ENCODE measurements at places on chromosomes 16 and 17. TPM values are rescaled to one million over a fixed set of nuclear protein-coding genes. Genes with fewer than 3 reads are reported as not detected.

NLRC3 gene
- 3.7 TPM for polyA plus RNA-seq

DNA sequence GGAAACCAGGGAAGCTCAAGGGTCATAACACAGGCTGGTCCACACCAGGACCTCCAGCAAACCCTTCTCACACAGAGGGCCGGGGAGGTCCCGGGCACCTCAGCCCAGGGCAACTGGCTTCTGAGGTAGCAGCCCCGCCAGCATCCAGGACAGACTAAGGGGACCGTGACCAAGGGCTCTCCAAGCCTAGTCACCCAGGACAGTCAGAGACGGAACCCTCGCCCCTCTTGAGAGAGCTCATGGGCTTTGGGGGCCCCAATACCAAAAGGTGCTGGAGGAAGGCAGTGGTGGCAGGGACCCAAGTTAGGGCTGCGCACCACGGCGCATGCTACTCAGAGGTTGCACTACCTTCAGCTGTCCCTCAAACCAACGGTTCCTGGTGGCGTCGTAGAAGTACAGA, 54.9 kb downstream of the KLHDC4 start:
- no peak for DNase-seq

DNA sequence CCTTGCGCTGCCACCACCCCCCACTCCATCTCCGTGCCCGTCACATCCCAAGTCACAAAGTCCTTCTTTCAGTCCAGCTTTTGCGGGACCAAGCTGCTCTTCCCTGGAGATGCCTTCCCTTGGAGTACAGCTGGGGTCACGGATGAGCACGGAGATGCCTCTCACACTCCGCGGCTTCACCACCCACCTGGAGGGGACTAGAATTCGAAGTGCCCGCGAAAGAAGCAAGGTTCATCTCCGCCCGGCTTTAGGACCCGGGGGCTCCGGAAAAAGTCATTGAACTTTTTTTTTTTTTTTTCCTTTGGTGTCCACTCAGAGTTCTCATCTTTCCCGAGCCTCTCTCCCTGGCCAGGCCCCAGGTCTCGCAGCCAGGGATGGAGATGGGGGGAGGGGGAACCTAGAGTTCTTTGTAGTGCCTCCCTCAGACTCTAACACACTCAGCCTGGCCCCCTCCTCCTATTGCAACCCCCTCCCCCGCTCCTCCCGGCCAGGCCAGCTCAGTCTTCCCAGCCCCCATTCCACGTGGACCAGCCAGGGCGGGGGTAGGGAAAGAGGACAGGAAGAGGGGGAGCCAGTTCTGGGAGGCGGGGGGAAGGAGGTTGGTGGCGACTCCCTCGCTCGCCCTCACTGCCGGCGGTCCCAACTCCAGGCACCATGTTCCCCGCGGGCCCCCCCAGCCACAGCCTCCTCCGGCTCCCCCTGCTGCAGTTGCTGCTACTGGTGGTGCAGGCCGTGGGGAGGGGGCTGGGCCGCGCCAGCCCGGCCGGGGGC, at the start of gene FKBP10:
TSS of gene FKBP10 (plus strand) at position 624 of the 771 bp plus-strand sequence. CDS start at position 655, 31 bp downstream.
- peak; percentile 90 for DNase-seq

DNA sequence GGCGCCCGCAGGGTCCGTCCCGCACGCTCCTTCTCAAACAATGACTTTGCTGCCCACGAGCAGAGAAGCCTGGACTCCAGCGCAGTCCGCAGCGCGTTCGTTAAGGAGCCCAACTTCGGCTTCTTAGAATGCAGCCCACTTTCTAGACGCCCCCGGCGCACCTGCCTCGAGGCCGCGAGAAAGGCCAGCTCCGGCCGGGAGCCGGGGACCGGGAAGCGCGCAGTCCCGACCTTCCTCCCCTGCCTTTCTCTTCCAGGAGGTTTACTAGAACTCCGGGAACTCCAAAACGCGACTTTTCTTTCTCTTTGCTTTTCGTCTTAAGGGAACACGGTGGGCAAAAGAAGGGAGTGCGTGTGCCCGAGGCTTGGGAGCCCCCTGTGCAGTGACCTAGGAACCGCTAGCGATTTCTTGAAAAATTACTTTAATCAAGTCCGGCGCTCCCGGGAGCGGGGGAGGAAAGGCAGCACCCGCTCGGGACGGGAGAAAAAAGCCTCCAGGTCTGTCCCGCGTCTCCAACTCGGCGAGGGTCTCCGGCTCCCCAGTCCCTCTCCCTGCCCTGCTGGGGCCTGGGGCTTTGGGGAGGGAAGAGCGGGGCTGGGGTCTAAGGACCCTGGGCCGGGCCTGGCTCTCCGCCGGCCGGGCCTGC, 2.6 kb downstream of the HNF1B start:
- no peak for DNase-seq

- no peak for DNase-seq
These were observed 304.7 kb downstream of the XYLT1 start for GRCh38 chr16:17166095-17166494.

PRSS8 gene
- 84.0 TPM for polyA plus RNA-seq

- DNase-seq = no peak
These were observed 7.1 kb downstream of the NXPH3 start for GRCh38 chr17:49582789-49583188.

CAMKK1 gene
- polyA plus RNA-seq = 2.5 TPM

NPIPB13 gene
- polyA plus RNA-seq = 25.6 TPM

DNA sequence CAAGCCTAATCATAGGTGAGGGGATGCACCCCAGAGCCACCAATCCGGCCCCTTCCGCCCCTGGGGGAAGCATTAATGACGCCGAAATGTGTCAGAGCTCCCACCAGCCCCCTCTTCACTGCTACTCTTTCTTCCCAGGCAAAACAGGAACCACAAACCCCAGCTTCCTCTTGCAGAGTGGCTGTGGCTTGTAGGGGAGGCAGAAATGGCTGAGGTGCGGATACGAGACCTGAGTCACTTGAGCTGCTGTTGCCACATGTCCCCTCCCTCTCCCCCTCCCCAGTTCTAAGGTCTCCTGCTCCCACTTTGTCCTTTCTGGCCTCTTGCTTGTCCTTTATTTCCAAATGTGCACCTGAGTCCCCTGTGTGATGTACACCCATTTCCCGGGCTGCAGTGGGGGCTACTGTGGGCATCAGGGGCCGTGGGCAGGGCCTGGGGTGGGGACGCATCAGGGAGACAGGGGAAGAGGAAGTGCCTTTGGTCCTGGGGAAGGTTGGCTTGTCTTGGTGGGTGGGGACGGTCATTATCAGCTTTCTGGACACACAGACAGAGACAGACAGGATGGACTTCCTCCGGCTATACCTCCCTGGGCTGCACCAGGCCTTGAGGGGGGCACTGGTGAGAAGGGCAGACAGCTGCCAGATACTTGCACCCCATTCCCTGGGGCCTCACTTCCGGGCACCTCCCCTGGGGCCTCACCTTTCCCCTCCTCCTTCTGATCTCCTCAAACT, at the start of gene APOBR:
TSS of gene APOBR (plus strand) at position 523 of the 731 bp plus-strand sequence. CDS start at position 562, 39 bp downstream.
- no peak for DNase-seq

GRCh38 chr17:63153488-63153887, 187.5 kb downstream of the TANC2 start:
- DNase-seq = no peak

KIF2B gene
- not detected for polyA plus RNA-seq

DNA sequence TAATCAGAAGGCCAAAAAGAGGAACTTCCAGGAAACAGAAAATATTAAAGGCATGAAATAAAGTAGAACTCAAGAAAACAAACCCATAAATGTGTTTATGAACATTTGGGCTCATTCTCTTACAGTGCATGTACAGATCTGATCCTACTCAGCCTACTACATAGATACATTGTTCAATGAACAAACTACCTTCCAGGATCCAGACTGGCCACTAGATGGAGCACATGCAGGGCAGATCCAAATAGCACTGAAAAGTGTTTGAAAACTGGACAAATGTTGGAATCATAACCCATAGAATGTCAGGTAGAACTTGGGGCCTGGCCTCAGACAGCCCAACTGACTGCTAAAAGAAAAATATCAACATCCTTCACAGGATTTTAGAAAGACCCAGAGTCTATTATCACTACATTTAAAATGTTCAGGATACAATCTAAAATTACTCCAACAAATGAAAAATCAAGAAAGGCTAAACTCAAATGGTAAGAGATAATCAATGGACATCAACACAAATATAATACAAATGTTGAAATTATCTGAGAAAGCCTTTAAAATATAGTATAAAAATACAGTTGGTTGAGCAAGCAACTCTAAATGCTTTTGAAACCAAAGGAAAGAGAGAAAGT, 122.4 kb upstream of the NUDT7 start:
- no peak for DNase-seq

KRT39 gene
- polyA plus RNA-seq = not detected

- DNase-seq = no peak
These were observed 9.7 kb downstream of the CCR7 start for GRCh38 chr17:40555296-40556190.

DNA sequence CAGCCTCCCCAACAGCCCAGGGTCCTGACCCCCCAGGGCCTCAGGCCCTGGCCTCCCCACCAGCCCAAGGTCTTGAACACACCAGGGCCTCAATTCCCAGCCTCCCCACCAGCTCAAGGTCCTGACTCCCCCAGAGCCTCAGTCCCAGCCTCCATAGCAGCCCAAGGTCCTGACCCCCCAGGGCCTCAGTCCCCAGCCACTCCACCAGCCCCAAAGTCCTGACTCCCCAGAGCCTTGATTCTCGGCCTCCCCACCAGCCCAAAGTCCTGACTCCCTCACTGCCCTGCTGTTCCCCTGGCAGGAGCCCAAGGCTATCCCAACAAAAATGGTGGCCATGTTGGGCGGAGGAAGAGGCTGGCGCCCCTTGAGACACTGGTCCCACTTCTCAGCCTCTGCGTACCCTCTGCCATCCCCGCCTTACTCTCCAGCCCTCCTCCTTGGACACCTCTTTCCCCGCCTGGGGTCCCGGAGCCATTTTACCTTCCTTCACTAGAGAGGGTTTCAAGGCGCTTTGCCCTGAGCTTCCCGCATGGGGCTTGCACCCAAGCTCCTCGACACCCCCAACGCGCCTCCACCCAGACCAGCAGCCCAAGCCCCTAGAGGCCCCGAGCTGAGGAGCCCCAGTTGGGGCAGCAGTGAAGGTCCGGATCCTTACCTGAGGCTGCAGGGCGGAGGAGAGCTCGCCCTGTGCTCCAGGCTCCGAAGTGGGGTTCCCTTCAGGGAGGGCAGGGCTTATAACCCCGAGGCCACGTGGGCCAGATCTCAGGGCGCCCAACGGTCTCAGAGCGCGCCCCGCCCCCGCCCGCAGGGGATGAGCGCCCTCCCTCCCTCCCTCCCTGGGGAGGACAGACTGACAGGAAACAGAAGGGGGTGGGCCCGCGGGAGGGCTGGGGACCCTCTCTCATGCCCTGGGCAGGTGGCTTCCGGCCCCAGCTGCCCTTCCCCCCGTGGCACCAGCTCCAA, 3.5 kb upstream of the TSPOAP1 start:
- no peak for DNase-seq

DNA sequence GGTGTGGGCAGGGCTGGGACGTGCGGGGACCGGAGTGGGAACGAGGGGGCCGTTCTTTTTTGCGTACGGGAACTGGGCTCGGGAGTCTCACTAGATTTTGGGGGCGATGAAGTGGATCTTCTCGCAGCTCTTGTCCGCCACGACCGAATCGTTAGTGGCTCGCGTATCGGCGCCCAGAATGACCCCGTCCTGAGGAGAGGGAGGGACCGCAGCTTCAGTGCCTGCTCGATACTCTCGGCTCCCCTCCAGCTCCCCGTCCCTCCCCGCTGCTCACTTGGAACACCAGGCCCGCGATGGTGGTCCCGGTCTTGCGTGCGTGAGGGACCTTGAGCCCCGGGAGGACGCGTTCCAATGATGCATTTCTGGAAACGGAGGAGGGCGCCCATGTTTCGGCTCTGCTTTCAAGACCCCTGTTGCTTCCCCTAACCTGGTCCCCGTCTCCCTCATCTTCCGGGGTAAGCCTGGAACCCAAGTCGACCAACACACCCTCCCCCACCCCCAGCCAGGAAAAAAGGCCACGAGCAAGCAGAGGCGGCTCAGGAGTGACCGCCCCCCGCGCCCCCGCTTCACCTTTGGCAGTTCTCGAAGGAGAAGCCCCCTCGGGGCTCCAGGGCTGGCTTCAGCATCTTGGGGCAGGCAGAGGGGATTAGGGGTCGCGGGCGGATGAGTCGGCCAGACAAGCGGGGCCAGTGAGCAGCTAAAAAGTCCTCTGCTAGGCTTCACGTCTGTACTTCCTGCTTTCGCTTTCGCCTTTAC, at the start of gene PSMB10:
TSS of gene PSMB10 (minus strand) at position 727 of the 756 bp plus-strand sequence. CDS start at position 626, 101 bp downstream.
- DNase-seq = peak; percentile 37

- no peak for DNase-seq
These were observed 83.5 kb downstream of the XYLT1 start for GRCh38 chr16:17387256-17387655.

DNA sequence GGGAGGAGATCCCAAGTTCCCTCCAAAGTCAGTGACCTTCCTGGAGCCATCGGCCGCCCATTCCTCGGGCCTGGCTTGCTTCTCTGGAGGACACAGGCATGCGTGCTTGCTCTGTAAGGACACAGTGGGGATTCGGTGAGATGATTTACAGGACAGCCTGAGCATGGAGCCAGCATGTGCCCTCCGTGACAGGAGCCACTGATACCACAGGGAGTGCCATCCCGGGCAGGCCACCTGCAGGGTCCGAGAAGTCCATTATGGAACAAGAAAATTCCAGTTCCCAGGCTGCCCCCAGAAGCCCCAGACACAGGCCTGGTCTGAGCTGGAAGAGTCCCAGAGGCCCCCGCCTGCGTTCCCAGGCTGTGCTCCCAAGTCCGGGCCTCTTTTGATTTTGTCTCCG, 47.9 kb downstream of the FOXL1 start:
- no peak for DNase-seq

DNA sequence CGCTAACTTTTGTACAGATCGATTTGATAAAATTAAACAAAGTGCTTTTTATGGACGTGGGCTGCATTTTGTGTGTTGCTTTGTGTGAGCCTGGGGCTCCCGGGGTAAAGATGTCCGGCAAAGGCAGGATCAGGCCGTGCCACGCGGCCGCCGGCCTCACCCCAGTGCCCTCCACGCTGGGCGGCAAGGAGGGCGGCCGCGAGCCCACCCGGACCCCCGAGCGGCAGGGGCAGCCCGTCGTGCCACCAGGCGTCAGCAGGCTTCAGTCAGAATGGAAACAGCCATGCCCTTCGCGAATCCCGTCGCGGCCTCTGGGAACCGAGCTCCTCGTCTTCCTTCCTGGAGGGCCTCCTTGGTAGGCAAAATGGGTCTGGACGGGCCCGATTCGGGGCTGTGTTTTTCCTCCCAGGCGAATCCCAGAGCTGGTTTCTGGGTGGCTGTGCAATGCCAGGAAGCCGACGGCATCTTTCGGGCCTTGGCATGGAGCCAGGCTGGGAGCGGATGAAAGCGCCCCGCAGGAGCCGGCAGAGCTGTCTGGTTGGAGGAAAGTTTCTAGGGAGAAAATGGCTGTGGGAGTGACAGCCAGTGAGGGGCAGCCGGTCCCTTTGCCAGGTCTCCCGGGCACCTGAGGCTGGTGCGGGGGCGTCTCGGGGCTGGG, 5.5 kb downstream of the SOX8 start:
- no peak for DNase-seq

ABI3 gene
- polyA plus RNA-seq = 6.0 TPM
